ENCODE measurements at places on chromosomes 1 and 21.

DNA sequence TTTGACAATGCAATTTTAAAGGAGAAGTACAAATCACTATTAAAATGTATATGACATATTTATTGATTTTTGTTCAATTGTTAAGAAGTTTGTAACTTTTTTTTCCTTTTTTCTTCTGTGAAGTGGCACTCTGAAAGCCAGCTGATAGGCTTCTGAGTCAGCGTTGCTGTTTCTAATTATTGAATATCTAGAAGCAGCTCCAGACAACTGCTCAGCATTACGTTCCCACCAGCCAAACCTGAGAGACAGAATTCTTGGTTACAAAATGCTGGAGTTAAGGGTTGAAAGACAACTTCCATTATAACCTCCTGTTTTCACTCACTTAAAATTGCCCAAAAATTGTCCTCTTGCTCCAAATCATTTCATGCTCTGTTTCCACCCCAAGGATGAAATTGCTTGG lies 31.4 kb upstream of the LMX1A start:
- no peak for DNase-seq

DNA sequence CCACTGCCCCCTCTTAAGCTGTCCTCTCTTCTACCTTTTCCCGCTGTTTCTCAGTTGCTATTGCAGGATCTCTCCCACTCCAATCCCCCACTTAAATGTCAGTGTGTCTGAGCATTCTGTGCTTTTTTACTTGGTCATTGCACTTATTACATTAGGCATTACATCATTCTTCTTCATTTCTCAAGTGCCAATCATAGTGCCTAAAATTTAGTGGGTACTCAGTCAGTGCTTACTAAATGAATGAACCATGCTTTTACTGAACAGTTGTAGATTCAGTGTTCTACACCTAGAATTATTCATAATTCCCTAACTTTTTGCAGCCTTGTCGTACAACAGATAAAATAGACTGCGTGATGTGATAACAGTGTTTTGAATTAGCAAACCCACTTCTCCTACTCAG lies 19.4 kb downstream of the ARMH1 start:
- no peak for DNase-seq

GRCh38 chr1:248686815-248687214 lies 15.8 kb downstream of the OR14I1 start:
- DNase-seq, result no peak

GRCh38 chr1:27335506-27336422 lies 6.1 kb upstream of the SYTL1 start:
- no peak for DNase-seq

DNA sequence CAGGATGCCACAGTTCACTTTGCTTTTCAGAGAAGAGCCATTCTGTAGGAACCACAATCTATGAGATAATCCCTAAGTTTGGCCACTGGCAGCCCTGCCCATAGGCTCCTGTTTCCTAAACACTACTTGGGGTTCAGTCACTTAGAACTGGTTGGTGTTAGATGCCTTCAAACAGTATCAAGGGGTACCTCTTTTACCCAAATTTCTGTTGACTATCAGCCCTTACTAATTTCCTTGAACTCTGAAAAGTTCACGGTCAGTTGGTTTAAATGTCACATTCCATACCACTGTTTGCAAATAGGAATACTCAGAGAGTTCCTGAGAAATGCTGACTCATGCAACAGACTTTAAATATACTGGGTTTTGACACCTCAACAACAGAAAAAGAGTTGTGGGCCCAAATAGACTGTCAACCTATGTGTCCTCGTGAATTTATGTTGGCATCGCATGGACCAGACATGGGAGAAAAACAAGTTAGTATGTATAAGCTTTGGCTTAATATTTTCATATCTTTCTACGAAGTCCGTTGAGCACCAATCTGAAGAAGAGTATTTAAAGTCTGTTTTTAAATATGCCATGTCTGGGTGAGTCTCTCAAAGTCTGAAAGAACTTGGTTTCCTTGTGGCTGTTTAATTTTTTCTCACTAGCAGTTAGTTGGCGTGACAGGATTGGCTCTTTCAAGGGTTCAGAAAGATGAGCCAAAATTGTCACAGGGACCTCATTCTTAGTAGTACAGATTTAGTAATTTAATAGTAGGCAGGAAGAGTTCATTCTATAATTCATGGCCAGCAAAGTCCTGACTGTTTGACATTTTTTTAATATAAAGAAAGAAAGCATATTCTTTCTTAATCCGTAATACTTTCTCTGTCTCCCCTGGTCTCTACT lies 56.5 kb upstream of the ZNF326 start:
- DNase-seq, result no peak

DNA sequence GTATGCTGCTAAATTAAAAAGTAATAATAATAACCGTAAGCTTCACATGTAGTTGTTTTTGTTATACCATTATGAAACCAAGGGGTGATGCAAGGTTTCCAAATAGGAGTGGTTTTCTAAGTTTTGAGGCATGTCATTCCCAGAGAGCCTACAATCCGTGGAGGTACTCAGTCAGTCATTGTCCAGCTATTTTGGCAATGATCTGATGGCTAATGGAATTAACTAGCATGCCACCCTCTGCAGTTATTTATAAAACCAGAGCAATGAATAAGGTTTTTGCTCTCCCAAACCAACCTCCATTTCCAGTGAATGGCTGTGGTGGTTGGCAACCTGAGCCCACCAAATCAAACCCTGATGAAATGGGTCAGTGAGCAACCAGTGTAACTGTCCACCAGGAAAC lies 106.4 kb downstream of the TBX15 start:
- no peak for DNase-seq

GRCh38 chr1:210695026-210695425 lies 366.3 kb downstream of the HHAT start:
- DNase-seq, result no peak
